ENCODE measurements at places on chromosomes 3 and 15.

DNA sequence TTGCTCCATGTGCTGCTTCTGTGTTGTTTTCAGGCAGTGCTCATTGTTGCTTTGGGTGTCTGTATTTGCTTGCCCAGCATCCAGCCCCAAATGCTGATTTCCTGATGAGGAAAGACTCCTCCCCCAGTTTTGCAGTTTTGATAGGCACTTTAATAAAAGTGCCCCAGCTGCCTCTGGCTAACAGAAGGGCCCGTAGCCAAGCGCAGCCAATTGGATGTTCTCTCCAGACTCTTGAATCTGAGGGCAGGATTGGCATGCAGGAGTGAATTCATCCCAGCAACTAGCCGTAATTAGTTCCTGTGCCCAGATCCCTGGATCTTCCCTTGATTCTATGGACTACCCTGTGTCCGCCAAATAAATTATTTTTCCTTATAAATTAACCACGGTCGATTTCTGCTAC is 14.8 kb upstream of the SEMA5B start:
- no peak overlapping the region for H3K4me3 ChIP-seq
- H3K4me1 ChIP-seq: no peaks in the 10 kb centered on the region
- H3K36me3 ChIP-seq: no peaks in the 10 kb centered on the region
- no peak overlapping the region for H3K27ac ChIP-seq

- H3K36me3 ChIP-seq: no peaks in the 10 kb centered on the region
- peak; percentile 40 for ATAC-seq
- peaks cover 43% of the 10 kb centered on the region for H3K27me3 ChIP-seq
- no peak overlapping the region for H3K27ac ChIP-seq
- H3K4me1 ChIP-seq: no peaks in the 10 kb centered on the region
These were observed 73.0 kb downstream of the ISG20 start for GRCh38 chr15:88711806-88712205.

DNA sequence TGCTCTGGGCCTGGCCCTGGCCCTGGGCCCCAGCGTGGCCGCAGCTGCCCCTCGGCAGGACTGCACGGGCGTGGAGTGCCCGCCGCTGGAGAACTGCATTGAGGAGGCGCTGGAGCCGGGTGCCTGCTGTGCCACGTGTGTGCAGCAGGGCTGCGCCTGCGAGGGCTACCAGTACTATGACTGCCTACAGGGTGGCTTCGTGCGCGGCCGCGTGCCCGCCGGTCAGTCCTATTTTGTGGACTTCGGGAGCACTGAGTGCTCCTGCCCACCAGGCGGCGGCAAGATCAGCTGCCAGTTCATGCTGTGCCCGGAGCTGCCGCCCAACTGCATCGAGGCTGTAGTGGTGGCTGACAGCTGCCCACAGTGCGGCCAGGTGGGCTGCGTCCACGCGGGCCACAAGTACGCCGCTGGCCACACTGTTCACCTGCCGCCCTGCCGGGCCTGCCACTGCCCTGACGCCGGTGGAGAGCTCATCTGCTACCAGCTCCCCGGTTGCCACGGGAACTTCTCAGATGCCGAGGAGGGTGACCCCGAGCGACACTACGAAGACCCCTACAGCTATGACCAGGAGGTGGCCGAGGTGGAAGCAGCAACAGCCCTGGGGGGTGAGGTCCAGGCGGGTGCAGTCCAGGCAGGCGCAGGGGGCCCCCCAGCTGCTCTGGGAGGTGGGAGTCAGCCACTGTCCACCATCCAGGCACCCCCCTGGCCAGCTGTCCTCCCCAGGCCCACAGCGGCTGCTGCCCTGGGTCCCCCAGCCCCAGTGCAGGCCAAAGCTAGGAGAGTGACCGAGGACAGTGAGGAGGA is 21.7 kb downstream of the FBLN2 start:
- no peak for ATAC-seq
- H3K27me3 ChIP-seq: peaks cover 26% of the 10 kb centered on the region
- H3K4me1 ChIP-seq: no peaks in the 10 kb centered on the region
- no peaks in the 10 kb centered on the region for H3K36me3 ChIP-seq
- H3K27ac ChIP-seq: no peak overlapping the region

DNA sequence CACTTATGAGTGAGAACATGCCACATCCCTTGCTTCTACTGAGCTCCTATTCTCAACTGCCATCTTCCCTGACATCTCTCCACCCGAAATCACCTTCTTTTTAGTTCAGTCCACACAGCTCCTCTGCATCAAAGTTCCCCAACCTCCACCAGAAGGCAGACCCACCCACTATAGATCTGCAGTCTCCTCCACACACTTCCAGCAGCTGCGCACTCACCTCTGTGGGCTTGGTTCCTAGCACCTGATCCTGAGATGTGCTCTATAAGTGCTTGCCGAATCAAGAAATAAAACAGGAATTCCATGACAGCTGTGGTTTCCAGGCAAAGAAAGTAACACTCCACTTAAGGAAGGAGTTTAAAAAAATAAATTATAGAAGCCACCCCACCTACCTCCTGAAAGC is 85.4 kb downstream of the TRANK1 start:
- peaks cover 4% of the 10 kb centered on the region for H3K4me1 ChIP-seq
- no peaks in the 10 kb centered on the region for H3K27me3 ChIP-seq
- no peak overlapping the region for H3K27ac ChIP-seq
- peaks cover 71% of the 10 kb centered on the region for H3K36me3 ChIP-seq

GRCh38 chr3:170524073-170524472 is 61.8 kb downstream of the SLC7A14 start:
- no peak overlapping the region for H3K27ac ChIP-seq
- no peak for ATAC-seq
- peaks cover 7% of the 10 kb centered on the region for H3K4me1 ChIP-seq
- no peaks in the 10 kb centered on the region for H3K36me3 ChIP-seq
- H3K4me3 ChIP-seq: no peak overlapping the region
- no peaks in the 10 kb centered on the region for H3K27me3 ChIP-seq

DNA sequence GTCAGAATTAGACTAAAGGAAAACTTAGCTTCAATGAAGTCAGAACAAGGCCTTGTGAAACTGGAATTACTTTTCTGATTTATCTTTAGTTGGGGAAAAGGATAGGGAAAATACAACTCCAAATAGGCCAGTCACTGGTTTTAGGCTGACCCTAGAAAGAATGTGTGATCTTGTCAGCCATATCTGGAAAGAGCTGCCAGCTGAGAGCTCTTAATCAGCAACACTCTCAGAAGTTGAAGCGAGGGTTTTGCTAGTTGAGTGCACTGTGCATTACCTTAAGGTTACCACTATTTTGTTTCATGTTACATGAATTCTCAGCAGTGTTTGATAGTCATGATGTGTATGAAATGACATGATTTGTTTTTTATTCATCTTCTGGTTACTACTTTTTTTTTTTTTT is 905.3 kb upstream of the ALCAM start:
- no peaks in the 10 kb centered on the region for H3K36me3 ChIP-seq
- H3K27me3 ChIP-seq: no peaks in the 10 kb centered on the region
- H3K27ac ChIP-seq: peak overlapping the region; percentile 58
- no peak overlapping the region for H3K4me3 ChIP-seq
- no peak for ATAC-seq

DNA sequence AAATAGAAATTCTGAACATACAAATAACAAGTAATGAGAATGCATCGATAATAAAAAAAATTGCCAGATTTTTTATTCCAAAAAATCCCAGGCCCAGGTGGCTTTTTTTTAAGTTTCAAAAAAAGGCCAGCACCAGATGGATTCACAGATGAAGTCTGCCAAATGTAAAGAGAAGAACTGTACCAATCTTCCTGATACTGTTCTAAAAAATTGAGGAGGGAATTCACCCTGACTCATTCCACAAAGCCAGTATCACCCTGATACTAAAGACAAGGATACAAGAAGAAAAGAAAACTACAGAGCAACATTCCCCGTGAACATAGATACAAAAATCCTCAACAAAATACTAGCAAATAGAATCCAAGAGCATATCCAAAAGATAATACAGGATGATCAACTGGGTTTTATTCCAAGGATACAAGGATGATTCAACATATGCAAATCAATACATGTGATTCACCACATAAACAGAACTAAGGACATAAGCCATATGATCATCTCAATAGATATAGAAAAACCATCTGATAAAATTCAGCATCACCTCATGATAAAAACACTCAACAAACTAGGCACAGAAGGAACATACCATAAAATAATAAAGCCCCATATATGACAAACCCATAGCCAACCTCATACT is 44.1 kb upstream of the XCR1 start:
- no peak overlapping the region for H3K27ac ChIP-seq
- H3K27me3 ChIP-seq: no peaks in the 10 kb centered on the region
- H3K4me3 ChIP-seq: no peak overlapping the region
- no peak for ATAC-seq
- no peaks in the 10 kb centered on the region for H3K36me3 ChIP-seq

- H3K4me3 ChIP-seq: peak overlapping the region; percentile 97
- peaks cover 28% of the 10 kb centered on the region for H3K36me3 ChIP-seq
- peak; percentile 77 for ATAC-seq
- H3K27ac ChIP-seq: peak overlapping the region; percentile 86
These were observed 2.7 kb downstream of the RAB8B start for GRCh38 chr15:63191895-63192618.

GRCh38 chr3:127688416-127689265 is 15.9 kb downstream of the ABTB1 start:
- peaks cover 22% of the 10 kb centered on the region for H3K36me3 ChIP-seq
- H3K4me1 ChIP-seq: peaks cover 22% of the 10 kb centered on the region
- no peaks in the 10 kb centered on the region for H3K27me3 ChIP-seq

GRCh38 chr3:118369892-118370491 is 664.7 kb downstream of the IGSF11 start:
- no peak overlapping the region for H3K27ac ChIP-seq
- H3K27me3 ChIP-seq: no peaks in the 10 kb centered on the region
- H3K4me3 ChIP-seq: no peak overlapping the region
- no peaks in the 10 kb centered on the region for H3K36me3 ChIP-seq

DNA sequence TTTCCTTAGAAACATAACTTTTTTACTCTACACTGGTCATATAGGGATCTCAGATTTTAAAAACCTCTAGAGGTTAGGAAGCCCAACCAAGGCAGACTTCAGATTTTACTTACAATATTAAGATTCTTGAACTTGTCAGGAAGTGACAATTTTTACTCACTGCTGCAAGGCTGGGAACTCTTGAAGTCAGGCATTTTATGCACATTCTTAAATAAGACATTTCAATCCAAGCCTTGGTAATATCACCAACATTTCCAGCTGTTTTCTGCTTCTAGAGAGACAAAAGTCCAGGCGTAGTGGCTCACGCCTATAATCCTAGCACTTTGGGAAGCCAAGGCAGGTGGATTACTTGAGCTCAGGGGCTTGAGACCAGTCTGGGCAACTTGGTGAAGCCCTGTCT is 33.6 kb upstream of the UBP1 start:
- no peak for ATAC-seq
- H3K27me3 ChIP-seq: no peaks in the 10 kb centered on the region
- H3K36me3 ChIP-seq: no peaks in the 10 kb centered on the region
- no peaks in the 10 kb centered on the region for H3K4me1 ChIP-seq
- H3K4me3 ChIP-seq: no peak overlapping the region
- no peak overlapping the region for H3K27ac ChIP-seq

DNA sequence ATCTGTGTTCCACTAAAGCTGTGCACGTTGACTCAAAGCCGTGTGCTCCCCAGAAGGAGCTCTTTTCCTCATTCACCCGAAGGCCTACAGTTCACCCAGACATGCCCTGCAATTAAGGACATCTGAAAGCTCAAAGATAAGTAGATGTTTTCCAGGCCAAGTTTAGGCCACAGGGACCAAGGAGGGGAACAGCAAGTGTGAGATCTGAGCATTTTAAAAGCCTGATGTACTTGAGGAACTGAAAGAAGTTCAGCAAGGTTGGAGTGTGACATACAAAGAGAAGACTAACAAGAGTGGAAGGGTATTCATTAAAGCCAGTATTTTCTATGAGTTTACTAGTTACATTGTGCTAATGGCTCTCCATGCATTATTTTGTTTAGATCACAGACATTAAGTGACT is 68.0 kb downstream of the CASR start:
- H3K4me3 ChIP-seq: no peak overlapping the region
- H3K4me1 ChIP-seq: peaks cover 39% of the 10 kb centered on the region
- no peak for ATAC-seq
- H3K27ac ChIP-seq: peak overlapping the region; percentile 11
- no peaks in the 10 kb centered on the region for H3K27me3 ChIP-seq

- H3K27me3 ChIP-seq: no peaks in the 10 kb centered on the region
- H3K36me3 ChIP-seq: peaks cover 6% of the 10 kb centered on the region
- H3K27ac ChIP-seq: no peak overlapping the region
- ATAC-seq: no peak
These were observed 54.9 kb downstream of the TBC1D5 start for GRCh38 chr3:17687566-17687965.

DNA sequence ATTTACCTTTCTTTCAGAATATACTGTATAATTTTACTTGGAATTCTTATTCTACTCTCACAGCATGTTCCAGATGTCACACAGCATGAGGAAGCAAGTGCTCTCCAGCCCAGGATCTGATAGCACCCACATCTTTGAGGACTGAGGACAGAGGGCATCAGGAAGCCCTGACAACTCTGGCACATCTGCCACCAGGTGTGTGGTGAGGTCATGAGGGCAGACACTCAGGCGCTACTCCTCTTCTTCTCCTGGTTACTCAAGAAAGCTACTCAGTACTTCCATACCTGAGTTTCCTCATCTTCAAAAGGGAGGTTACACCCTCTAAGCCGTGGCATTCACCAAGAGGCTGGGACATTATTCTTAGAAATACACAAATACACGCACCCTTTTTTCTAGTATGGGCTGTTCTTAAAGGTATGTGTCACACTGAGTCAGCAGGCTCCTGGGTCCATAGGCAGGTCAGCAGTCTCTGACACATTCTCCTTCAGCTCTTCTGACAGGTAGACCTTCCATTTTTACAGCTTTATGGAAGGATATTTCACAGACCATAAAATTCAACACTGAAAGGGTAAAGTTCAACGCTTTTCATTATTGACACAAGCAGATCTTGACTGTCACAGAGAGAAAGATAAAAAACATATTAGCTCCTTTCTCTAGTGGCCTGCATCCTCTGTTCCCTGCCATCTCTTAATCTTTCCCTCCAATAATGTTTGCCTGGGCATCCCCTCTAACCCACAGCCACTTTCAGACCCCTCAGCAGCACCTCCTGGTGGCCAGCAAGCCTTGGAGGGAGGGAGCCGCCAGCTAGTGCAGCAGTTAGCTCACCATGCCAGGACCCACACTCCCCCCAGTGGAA is 103.2 kb upstream of the TJP1 start:
- no peaks in the 10 kb centered on the region for H3K4me1 ChIP-seq
- no peaks in the 10 kb centered on the region for H3K36me3 ChIP-seq
- H3K27ac ChIP-seq: no peak overlapping the region
- no peak for ATAC-seq
- H3K27me3 ChIP-seq: peaks cover 31% of the 10 kb centered on the region

- H3K27ac ChIP-seq: no peak overlapping the region
- H3K4me1 ChIP-seq: no peaks in the 10 kb centered on the region
- H3K27me3 ChIP-seq: no peaks in the 10 kb centered on the region
These were observed 391.4 kb upstream of the RARB start for GRCh38 chr3:25036633-25037032.

GRCh38 chr15:56047354-56047753 is 53.9 kb upstream of the NEDD4 start:
- H3K4me1 ChIP-seq: peaks cover 14% of the 10 kb centered on the region
- peaks cover 6% of the 10 kb centered on the region for H3K36me3 ChIP-seq
- H3K27me3 ChIP-seq: peaks cover 19% of the 10 kb centered on the region
- H3K27ac ChIP-seq: no peak overlapping the region

Data from stimulated activated memory B cell treated with anti-CD40 and anti-IgM and Interleukin-4, amounts not matched to agents 10 μg/mL and 1 μg/mL and 100 μg/mL, for 72 hours (primary cell).